ENCODE measurements at places on chromosomes 2 and 18.

DNA sequence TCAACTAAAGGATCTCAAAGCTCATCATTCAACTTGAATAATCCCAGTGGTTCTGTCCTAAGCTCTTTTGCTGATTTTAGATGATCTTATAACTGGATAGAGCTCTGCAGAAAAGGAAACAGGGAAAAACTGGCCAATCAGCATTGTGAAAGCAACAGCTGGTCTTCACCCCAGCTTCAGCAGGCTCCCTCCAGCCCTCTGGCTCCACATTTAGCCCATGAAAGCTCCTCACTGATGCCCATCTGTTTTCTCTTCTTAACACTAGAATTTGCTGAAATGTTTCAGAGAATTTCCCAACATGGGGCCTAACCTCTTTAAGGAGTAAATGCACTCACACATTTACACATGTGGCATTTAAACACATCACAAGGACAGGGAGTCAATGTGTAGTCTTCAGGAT, 223.3 kb downstream of the CNTNAP5 start:
- DNase-seq, result no peak

- DNase-seq, result peak; percentile 8
Measured at GRCh38 chr2:6877402-6878304, at the start of gene RSAD2. TSS of gene RSAD2 (plus strand) at chr2:6877777. CDS start at chr2:6877801, 24 bp downstream.

DNA sequence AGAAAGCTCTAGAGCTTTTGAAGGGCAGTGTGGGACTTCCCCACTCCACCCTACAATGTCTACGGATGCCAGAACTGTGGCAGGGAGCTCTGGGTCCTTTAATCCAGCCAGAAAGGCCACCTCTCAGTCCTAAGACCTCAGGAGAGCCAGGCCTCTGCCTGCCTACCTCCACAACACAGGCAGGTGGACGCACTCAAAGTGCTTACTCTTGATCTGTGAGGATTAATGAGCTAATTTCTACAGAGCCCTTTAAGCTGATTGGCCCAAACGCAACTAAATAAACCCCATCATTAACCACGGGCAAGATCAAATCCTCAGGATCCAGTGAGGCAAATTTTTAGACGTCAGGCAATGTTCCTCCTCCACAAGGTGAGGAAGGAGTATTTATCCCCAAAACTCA, 8.1 kb downstream of the STK39 start:
- DNase-seq, result no peak

GRCh38 chr2:20433249-20433648, 13.6 kb upstream of the RHOB start:
- DNase-seq, result no peak

- peak; percentile 15 for DNase-seq
Measured at GRCh38 chr18:52694804-52695203, 354.8 kb downstream of the DCC start.

DNA sequence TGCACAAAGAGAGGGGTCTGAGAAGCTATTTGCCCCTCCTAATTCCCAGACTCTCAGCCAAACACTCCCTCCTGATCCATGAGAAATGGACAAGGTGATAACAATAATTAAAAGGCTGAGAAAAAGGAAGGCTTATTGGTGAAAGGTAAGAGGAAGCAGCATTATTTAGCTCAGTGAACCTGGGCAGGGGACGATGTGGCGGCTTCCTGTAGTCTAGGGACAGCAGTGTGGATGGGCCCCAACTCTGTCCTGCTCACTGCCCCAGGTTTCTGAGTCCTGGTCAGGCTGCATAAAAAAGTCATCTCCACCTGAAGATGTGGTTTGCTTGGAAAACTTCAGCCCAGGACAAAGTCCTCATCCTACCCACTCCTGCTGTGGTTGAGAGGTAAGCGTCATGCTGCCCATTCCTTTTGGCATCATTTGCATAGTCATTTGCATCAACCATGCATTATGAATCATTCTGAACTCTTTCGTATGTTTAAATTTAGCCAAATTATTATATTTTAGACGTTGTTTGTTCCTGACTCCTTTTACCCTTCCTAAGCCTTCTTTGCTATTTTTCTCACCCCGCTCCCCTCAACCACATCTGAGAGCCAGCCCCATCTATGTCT, 126.8 kb downstream of the CLIP4 start:
- no peak for DNase-seq

- DNase-seq, result no peak
Measured at GRCh38 chr18:51921862-51922261, 418.1 kb upstream of the DCC start.

- no peak for DNase-seq
Measured at GRCh38 chr2:111244864-111245263, 124.2 kb downstream of the BCL2L11 start.

DNA sequence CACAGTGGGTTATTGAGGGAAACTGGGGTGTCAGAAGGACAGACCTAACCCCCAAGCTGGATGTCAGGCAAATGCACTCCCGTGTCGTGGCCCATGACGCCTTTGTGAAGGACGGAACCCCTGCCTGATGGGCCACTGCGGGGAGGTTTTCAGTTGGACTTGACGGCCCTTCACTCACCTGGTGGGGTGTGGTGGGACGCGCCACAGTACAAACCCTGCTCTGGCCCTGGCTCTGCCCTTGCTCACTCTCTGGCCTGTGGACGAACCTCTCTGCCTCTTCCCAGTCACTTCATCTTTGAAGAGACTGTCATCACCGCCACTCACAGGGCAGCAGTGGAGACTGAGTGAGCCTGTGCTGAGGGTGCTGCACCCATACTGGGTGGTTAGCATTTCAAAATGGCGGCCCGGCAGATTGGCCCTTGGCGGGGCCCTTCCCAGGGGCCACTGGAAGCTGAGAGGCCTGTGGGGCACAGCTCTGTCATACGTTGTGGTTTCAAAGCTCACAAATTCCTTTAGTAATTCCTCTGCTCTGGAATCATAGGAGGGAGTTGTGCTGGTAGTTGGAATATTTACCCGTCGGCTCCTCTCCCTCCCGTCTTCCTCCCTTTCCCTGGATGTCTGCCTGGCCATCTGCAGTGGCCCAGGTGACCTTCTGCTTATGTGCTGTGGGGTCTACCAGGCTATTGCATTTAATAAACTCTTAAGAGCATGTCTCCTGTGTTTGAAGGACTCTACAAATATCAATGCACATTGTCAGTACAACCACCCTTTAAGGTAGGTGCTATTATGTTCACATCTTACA, 200.6 kb downstream of the CTIF start:
- DNase-seq, result no peak

- peak; percentile 70 for DNase-seq
Measured at GRCh38 chr2:227482638-227483340, 10.8 kb downstream of the AGFG1 start.

DNA sequence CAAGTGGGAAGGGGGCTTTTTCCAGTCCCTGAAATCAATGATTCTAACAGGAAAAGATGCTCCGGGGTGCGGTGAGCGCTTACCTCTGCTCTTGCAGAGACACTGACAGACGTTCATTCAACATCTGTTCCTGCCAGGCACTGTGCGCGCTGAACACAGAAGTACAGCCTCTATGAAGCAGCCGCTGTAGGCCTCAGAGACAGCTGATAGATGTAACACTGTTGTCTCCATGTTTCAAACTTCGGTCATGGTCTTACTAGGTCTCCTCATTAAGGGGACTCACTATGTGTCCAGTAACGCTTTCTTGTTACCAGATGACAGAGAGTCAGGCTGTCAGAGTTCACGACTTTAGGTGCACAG, 649 bp upstream of the CLIP4 start:
- DNase-seq, result no peak

All from AML-193 (cell line).